ENCODE measurements at places on chromosomes 11 and 22.

DNA sequence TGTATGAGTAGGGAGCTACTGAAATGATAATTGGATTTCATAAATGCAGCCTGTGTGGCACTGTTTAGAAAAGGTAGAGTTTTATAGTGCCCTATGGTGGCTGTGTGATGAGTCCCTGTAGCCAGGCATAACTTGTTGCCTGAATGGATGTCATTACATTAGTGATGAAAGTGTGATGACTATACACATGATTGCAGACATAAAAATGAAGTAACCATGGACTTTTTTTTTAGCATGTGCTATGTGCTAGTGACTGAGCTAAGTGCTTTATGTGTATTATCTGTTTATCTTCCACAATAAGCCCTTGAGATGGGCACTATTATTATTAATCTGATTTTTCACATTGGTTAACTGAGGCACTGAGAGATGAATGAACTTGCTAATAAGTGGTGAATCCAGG, 13.5 kb upstream of the GRAMD1B start:
- no peak for DNase-seq

DNA sequence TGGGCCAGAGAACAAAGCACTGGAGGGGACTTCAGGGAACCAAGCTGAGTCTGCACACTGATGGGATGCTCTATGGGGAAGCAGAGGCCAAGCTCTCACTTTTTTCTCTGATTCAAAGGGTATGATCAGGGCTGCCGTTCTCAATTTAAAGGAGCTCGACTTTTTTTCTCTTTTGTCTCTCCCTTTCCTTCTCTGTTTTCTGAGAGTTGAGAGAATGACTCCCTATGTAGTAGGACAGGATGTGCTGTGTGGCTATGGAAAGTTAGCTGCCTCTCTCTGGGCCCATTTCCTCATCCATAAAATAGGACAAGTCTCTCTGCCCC, 7.9 kb downstream of the ADORA2A start:
- DNase-seq = no peak

GRCh38 chr22:35552196-35552842, 11.7 kb downstream of the RASD2 start:
- peak; percentile 50 for DNase-seq

DNA sequence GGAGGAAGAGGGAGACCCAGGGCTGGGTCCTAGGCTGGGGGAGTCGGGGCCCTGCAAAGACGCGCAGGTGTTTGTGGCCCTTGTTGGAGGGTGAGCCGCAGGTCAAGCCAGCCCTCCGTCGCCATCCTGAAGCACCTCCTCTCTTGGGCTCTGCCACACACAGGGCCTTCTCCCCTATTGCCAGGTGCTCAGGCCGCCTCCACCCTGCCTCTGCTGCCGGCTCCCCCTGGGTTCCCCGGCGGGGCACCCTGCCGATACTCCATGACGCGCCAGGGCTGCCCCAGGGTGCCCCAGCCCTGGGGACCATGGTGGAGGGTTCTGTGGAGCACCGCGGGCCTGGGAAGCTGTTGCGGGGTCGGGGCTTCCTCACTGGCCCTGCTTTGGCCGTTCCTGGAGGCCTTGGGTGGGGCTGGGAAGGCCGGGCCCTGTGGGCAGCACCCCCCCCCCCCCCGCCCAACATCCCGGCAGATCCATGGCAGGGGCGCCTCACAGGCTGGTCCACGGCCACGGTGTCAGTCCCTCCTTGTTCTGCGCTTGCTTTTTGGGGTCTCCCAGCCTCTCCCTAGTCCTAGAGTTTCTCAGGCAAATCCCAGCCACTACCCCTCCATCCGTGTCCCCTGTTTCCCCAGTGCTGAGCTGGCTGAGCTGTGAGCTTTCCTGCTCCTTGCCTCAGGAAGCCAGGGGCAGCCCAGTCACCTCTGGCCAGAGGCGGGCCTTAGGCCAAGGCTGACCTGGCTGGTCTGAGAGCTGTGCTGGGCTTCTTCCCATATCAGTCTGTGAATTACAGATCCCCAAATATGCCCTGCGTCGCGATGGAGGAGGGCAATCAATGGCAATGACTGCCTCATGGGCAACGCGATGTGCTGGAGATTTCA, 2.3 kb upstream of the ADORA2A start:
- DNase-seq = no peak

- peak; percentile 30 for DNase-seq
Observed at GRCh38 chr22:31929167-31929930, 15.0 kb upstream of the YWHAH start.

DNA sequence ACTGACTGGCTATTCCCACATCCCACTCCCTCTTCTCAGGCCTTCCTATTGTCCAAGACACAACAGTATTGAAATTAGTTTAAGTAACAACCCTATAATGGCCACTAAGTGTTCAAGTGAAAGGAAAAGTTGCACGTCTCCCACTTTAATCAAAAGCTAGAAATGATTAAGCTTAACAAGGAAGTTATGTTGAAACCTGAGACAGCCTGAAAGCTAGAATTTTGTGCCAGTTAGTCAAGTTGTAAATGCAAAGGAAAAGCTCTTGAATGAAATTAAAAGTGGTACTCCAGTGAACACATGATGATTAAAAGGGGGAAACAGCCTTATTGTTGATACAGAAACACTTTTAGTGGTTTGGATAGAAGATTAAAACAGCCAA, 332.7 kb downstream of the CASP12 start:
- no peak for DNase-seq

GRCh38 chr11:35859301-35859700, 84.6 kb upstream of the LDLRAD3 start:
- no peak for DNase-seq

GRCh38 chr22:16953206-16954059, 54.6 kb downstream of the GAB4 start:
- no peak for DNase-seq

GRCh38 chr11:44305470-44306051, 4.4 kb downstream of the ALX4 start:
- DNase-seq = no peak

DNA sequence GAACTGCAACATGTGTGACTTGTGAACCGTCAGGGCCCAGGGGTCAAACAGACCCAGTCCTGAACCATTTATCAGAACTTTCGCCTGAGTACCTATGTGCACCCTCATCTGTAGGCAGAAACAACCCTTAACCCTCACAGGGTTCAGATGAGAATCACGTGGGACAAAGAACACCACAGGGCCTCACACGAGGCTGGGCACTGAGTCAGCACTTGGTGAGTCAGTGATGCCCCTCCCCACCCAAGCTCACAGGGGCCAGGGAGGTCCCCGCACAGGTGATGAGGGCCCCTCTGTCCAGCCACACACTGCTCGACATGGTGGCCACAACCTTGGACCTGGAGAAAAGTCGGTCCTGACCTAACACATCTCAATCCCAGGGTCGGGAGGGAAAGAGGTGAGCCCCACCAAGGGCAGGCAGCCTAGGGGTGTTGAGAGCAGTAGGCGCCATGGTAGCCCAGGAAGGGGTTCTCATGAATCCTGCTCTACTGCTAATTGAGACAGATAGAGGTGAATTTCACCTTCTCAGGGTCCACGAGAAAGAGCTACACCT, 176.4 kb downstream of the SHANK2 start:
- no peak for DNase-seq

DNA sequence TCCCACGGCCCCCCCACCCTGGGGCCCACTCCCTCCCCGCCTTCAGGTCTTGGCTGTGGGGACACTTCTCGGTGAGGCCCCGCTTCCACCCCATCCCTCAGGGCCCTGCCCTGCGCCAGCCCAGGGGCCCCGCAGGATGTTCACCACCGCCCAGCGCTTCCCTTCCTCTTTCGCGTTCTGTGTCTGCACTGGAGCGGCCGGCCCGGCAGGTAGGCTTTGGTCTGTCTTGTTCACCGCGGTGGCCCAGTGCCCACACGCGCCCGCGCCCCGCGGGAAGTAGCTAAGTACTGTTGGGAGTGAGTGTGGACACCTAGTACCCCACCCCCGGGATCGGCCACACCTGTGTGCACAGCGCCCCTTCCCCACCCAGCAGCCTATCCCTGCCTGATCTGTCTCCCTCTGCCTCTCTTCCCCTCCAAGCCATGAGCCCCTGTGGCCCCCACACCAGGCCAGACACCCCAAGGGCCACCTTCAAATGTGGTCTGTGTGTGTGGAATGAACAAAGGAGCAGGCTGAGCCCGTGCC, 85.4 kb downstream of the WNT7B start:
- no peak for DNase-seq

GRCh38 chr22:38383417-38383816, 66.2 kb upstream of the CSNK1E start:
- no peak for DNase-seq

GRCh38 chr11:76916712-76917111, 56.0 kb downstream of the ACER3 start:
- no peak for DNase-seq

DNA sequence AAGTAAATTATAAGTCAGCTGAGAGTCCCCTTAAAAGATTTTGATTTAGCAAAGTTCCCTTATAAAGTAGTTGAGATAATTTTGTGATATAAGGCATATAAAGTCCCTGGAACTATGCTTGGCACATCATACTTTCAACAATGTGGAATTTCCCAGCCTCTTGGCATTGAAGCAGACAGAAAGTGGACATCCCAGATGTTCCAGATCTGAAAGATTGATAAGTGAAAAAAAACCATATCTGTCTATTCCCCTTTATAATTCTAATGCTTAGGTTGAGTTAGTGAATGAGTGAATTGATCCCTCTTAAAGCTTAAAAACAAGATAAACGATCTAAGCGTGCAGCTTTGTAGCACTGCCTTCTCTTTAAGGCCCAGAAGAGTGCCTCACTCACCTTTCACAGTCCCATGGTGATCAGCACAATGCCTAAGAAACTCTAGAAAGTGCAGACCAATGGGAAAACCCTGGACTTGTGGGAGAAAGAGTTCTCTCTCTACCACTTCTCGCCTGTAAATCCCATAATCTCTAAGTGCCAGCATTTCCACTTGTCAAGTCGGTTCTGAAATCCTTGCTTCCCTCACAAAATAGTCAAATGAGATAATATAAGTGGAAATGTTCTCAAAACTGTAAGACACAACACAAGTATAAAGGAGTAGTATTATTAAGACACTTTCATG, 17.8 kb downstream of the FIBIN start:
- no peak for DNase-seq

- DNase-seq = peak; percentile 65
Observed at GRCh38 chr11:122163053-122163819, 47.2 kb upstream of the BLID start.

- DNase-seq = no peak
Observed at GRCh38 chr11:131663405-131664200, 293.2 kb downstream of the NTM start.

DNA sequence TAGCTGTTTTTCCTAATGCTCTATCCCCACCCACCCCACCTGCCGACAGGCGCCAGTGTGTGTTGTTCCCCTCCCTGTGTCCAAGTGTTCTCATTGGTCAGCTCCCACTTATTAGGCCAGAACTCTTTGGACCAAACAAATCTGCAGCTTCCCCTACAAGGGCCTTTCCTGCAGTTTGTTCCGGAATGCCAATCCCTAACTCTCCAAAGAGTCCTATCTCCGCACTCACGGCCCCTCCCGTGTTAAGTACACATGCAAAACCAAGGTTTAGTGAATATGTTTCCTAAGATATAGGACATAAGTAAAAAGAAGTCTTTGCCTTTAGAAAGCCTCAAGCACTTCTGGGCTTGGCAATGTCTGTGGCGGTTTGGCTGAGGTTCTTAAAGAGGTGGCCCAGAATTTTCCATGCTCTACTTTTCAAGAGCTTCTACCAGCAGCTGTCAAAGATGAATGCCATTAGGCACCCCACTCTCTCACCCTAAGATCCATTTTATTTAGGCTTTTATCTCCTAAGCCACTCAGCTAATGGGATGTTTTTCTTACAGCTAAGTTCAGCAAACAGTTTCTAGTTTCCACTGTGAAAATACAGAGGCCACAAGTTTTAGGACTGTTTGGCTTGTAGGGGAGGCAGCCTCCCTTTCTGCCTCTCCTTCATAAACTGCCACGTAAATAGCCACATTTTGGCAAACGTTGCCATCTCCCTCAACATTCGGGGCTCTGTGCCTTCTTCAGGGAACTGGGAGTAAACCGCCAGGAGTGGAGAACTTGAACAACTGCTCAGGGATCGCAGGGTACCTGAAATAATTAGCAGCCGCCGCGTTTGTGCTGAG, 1.6 kb downstream of the CD59 start:
- no peak for DNase-seq

- DNase-seq = no peak
Observed at GRCh38 chr22:44493206-44493605, 4.8 kb downstream of the RTL6 start.

DNA sequence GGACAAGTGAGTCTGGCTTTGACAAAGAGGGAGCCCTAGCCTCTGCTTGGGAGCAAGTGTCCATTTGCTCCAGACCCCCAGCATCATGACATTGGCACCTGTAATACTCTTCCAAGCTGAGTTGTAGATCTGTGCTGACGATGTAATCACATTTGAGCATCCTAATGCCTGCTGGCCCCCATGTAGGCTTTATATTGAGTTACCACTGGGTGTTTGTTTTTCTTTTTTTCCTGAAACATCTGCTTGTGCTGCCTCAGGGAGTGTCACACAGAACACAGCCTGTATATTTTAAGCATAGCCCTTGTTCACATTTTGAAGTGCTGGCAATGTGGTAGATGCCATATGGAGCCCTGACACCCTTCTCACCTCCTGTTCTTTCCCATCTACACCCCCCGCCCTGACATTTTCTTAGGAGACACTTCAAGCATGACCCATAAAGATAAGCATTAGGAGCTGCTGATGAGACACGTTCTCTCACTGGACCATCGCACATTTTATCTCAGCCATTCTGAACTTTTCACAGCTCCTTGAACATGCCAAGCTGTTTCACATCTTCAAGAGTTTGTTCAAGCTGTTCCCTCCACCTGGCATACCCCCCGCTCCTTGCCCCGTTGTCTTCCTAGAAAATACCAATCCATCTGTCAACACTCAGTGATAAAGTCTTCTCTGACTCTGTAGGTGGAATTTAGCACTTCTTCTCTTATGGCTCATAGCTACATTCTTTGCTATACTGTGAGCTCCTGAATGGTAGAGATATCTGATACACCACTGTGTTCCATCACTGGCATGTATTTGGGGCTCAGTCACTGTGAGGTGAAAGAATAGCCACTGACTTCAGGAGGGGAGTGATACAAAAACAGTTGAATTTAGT, 128.7 kb downstream of the TRIM44 start:
- no peak for DNase-seq

- no peak for DNase-seq
Observed at GRCh38 chr11:96234866-96235441, 108.0 kb downstream of the MAML2 start.

GRCh38 chr11:102487214-102487613, 34.6 kb upstream of the TMEM123 start:
- no peak for DNase-seq

DNA sequence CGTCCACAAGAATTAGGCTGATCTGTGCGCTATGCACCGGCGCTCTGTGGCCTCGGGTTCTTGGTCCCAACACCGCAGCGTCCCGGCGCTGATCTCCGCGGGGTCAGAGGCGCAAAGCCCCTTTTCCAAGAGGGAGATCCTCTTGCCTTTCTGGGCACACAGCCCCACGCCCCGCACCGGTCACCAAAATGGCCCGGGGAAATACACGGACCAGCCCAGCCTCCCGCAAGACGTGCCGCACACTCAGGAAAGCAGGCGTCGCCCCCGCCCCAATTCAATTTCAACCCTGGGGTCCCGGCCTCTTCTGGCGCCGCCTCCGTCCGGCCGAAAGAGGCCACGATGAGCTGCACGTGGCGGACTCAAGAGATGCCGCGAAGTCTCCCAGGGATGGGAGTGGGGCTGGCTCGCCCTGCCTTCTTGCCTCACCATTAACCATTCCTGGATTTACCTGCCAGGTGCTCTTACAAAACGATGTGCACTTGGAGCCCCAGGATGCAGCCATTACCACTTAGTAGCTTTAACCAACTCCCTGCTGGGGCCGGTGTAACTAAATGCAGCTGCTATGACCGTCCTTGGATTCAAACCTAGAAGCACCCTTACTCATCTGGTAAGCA, 10.5 kb downstream of the PIWIL3 start:
- DNase-seq = no peak

GRCh38 chr22:37740455-37741311, 43.8 kb downstream of the TRIOBP start:
- DNase-seq = no peak
